ENCODE measurements at places on chromosomes 6 and 20. TPM values are rescaled to one million over a fixed set of nuclear protein-coding genes. Genes with fewer than 3 reads are reported as not detected.

Gene MRPS10
- total RNA-seq, result 51.4 TPM

Gene DEF6
- total RNA-seq, result 2.4 TPM

Gene RBL1
- total RNA-seq, result 25.7 TPM

Gene SLC22A2
- total RNA-seq, result 0.82 TPM

Gene DNAH8
- total RNA-seq, result under 0.01 TPM

Gene HDGFL1
- total RNA-seq, result under 0.01 TPM

- DNase-seq, result no peak
Observed at GRCh38 chr20:63323357-63323981, 30.5 kb downstream of the COL20A1 start.

GRCh38 chr6:56815436-56815835 lies 139.5 kb upstream of the BEND6 start:
- DNase-seq, result no peak

DNA sequence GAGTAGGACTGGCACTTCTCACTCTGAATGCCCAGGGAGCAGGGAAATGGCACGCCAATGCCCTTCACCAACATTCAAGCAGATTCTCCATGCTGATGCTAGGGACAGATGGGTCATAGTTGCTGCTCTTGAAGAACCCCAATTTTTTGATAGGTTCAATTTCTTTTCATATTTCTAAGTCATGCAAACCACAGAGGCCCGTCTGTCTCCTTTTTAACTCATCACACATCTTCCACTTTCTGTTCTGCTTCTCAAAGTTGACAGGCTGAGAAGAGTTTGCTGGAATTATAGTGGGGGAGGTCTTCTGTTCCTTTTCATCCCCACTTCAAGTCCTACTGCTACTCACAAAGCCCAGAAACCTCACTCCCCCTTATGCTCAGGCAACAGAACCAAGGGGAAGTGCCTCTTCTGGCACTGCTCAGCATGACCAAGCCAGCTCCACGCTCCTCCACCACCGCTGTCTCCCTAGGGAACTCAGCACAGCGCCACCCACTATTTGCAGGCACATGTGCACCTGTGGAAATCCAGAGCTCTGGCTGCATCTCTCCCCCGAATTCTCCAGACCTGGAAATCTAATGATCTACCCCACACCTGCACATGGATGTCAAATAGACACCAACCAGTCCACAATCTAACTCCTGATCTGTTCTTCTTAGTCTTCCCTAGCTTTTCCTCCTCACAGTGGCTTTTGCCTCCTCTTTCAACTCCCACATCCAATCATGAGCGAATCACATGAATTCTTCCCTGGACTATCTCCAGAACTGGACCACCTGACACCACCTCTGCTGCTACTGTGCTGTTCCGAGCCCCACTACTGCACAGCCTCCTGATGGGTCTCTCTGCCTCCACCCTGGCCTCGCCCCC lies 10.7 kb downstream of the ZBTB24 start:
- DNase-seq, result no peak

DNA sequence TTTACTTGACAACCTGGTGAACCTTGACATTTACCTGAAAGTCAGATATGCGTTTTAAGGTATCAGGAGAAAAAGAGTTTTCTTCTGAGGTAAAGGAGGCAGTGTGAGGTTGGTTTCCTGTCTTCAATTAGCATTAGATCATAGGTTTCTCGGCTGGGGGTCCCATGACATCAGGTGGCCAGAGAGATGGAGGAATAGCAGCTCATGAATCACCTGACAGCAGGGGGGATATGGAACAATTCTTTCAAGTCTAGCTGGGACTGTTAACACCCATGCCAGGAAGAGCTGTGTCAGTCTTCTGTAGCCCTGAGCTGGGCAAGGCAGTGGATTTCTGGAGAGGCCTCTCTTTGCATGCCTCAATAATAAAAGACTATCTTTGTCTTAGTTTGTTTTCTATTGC lies 108.0 kb upstream of the TMEM170B start:
- no peak for DNase-seq

DNA sequence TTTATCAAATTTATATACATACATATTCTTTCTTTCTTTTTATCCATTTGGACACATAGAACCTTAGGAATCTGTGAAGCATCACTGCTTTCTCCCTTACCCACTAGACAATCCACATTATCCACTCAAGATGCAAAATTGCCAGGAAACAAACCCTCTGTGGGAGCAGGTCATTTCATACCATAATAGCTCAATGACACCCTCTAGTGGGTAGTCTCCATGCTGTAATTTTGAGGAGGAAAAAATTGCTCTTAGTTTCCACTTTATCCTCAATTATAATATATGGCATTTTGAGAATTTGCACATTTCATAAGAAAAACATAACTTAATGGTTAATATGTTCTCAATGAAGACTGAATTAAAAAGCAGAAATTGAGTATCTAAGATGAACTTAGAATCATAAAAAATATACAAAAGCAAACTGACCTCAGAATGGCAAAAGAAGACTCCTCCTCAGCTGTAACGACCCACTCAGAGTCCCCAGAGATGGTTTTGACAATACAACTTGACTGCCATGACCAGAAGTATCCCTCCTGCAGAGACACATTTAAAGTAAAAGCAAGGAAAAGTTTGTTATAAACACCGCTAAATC lies 164.1 kb downstream of the FRK start:
- DNase-seq, result peak; percentile 14

- no peak for DNase-seq
Observed at GRCh38 chr20:3421985-3422384, 14.5 kb upstream of the DNAAF9 start.

- DNase-seq, result no peak
Observed at GRCh38 chr20:43751167-43752050, 24.6 kb upstream of the GTSF1L start.

DNA sequence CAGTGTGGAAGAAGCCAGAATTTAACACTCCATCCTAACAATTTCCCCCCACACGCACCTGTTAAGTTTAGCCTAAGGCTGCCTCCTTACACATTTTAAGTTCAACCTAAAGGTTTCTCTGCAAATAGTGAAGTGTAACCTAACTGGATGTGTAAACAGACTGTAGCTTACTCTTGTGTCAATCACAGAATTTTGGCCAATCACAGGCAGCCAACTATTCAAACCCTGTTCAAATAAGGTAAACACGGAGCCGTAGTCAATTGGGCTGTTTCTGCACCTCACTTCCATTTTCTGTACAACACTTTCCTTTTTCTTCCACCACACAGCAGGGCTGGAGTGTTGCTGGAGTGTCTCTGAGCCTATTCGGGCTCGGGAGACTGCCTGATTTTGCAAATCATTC lies 92.1 kb downstream of the ISM1 start:
- DNase-seq, result no peak

DNA sequence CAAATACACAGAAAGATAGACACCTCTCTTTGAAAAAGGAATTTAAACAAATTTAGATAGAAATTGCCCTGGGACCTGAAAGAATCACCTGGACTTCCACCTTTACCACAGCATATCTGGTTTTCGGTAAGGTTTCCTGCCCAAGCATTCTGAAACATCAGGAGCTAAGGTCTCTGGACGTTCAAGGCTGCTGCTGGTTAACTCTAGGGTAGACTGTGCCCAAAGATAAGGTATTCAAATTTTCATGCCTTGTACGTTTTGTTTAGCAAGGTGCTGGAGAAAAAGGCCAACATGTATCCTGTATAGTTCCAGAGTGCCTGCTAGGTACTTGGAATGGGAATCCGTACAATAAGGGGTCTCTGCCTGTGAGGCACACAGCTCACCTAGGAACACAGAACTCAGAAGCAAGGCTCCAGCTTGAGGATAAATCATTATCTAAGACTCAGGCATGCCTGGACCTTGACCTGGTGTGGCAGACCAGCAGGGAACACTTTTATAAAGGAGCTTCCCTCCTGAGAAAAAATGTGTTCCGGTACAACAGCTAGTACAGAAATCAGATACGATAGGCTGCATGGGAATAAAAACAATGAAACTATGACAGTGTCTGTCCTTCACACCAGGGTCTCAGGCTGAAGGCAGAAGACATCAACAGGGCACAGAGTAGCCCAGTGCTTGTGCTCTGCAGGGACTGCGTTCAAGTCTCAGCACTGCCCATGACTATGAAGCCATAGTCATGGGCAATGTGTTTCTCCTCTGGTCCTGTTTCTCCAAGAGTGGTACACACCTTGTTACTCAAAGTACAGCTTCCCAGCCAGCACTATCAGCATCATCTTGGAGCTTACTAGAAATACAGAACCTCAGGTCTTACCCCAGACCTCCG lies 70.4 kb downstream of the METTL24 start:
- no peak for DNase-seq

DNA sequence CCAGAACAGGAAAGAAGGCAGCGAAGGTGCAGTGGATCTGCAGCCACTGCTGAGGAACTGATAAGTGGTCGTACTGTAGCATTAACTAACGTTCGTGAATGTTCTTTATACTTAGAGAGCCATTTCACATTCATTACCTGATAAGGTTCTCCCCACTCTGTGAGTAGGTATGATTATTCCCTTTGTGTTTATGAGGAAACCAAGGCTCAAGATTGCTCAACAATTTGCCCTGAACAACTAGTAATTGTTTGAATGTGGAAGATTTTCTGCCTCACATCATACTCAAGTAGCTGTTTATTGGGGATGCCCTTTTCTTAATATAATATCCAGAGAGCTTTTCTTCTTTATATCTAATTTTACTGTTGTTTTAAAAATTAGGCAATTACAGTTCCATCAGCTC lies 24.9 kb upstream of the ELOVL5 start:
- no peak for DNase-seq

- no peak for DNase-seq
Observed at GRCh38 chr20:58175836-58176235, 52.6 kb downstream of the ANKRD60 start.

DNA sequence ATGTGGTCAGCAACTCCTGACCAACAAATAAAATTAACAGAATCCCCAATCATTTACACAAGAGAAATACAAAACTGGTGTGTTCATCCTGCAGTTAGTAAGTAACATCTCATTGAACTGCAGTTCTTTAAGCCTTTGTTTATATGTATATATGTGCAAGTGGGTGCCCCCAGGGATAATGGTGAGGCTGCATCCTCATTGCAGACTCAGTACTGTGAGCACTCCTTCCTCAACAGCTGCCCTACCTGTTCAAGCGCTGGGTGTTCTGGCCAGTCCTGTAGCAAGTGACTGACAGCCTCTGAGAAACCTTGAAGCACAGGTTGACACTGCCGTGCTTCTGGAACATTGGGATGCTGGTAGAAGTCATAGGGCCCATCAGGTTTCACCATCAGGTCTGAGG lies 49.8 kb upstream of the LYRM2 start:
- DNase-seq, result no peak

DNA sequence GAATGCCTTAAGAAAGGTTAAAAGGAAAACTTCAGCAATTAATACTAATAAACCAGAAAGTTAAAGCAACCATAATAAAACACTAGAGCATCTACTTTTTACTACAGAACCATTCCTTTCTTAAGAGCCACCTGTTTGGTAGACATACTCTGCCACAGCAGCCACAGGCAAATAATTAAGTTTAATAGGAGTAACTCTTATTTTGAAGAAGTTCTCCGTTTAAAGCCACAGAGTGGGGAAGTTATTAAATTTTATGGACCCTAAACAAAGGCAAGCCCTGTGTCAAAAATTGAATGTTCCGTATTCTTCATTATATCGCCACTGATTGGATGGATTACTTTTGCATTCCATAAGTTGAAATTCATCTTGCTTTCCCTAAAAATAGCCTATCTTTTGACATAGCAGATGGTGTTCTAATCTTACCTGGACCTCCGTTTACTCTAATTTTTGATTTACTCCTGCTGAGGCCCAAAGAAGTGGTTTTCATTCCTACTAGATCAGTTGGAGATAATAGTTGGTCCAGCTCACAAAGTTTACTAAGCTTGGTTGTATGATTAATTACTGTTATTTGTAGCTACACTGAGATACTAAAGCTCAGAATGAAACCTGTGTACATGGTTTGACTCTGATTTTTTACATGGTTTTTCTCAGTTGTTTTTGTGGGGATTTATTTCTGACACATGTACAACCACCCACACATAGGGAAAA lies 140.4 kb upstream of the SUPT3H start:
- DNase-seq, result no peak

- DNase-seq, result no peak
Observed at GRCh38 chr6:24659561-24659960, 7.1 kb downstream of the TDP2 start.

DNA sequence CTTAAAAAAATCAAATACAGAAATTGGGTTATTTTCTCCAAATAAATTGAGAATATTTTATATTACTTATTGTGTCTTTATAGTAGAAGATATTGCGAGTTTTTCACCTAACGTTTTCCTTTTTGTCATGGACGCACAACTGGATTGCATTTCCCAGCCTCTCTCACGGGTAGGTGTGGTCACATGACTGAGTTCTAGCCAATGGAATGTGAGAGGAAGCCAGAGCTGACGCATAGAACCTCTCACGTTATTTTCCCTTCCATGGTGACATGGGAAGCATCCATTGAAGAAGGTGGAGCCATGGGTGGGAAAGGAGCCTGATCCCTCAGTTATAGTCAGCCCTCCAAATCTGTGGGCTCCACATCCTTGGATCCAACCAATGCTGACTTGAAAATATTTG lies 155.9 kb upstream of the UST start:
- no peak for DNase-seq

DNA sequence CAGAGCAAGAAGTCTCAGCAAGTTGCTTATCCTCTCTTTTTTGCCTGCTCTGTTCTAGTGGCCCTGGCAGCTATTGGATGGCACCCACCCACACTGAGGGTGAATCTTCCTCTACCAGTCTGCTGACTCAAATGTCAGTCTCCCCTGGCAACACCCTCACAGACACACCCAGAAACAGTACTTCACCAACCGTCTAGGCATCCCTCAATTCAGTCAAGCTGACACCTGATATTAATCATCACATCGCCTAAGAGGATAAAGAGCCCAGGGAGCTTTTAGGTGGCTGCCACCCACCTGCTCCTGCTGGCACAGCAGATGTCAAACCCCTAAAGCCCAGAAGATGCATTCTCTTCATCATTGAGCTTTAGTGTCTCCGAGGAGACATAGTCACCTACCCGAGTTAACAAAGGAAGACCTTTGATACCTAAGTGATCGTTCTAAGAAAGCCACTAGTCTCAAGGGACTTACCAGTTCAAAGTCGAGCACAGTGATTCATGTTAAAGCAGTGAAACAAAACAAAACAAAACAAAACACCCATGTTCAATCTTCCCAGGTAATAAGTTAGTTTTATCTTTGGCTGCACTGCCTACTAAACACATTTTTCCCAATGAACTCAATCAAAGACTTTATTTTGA lies 97.7 kb upstream of the KCNQ5 start:
- no peak for DNase-seq
